NK-92 treated with Interleukin-12 subunit alpha and Interleukin-12 subunit beta, amount 100 ng/mL, for 24 hours (cell line): ENCODE measurements at places on chromosomes 5 and 9.

GRCh38 chr5:136079195-136079985, 50.6 kb downstream of the TGFBI start:
- DNase-seq, result no peak

- DNase-seq, result no peak
Measured at GRCh38 chr9:17751486-17751885, 172.6 kb downstream of the SH3GL2 start.

GRCh38 chr5:171410181-171410580, 9.3 kb upstream of the FGF18 start:
- DNase-seq, result no peak

- DNase-seq, result peak; percentile 56
Measured at GRCh38 chr5:132385326-132386105, 16.0 kb downstream of the SLC22A5 start.

- no peak for DNase-seq
Measured at GRCh38 chr5:7539571-7539970, 143.6 kb downstream of the ADCY2 start.
